ENCODE measurements at places on chromosomes 12 and 14.

GRCh38 chr12:29158115-29158763, 9.2 kb downstream of the FAR2 start:
- no peak for DNase-seq

DNA sequence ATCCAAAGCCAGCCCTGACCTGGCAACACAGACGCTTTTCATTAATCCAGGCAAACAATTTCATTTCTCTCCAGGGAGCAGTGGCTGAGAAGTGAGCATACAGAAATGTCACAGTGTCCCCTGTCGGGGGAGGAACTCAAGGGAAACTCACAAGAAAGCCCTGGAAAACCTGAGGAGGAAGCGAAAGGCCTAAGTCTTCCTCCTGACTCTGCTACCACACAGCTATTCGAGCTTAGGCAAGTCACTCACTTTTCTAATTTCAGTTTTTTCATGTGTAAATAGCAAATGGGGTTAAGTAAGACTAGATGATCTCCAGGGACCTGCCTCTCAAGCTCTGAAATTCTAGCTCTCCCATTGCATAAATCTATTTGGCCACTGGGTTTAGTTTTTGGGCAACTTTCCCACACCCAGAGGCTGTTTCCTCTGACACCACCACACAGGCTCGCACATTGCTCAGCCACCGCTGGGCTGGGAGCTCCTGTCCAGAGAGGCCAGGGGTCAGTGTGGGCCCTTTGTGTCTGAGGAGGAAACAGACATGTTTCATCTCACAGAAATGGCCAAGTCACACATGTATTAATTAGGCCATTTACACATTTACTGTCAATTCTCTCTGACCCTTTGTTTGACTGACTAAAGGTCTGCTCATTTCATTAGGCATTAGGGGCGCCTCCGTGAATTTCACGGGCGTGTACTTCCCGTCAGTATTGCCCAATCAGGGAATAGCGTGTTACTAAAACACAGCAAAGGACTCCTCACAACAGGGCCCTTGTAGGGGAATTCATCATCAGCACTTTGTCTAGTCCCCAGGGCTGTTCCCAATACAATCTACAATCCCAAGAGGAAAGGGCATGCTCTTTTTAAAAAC, 9.8 kb upstream of the PNMA1 start:
- no peak for DNase-seq

GRCh38 chr12:20525064-20525610, 156.8 kb downstream of the PDE3A start:
- no peak for DNase-seq

DNA sequence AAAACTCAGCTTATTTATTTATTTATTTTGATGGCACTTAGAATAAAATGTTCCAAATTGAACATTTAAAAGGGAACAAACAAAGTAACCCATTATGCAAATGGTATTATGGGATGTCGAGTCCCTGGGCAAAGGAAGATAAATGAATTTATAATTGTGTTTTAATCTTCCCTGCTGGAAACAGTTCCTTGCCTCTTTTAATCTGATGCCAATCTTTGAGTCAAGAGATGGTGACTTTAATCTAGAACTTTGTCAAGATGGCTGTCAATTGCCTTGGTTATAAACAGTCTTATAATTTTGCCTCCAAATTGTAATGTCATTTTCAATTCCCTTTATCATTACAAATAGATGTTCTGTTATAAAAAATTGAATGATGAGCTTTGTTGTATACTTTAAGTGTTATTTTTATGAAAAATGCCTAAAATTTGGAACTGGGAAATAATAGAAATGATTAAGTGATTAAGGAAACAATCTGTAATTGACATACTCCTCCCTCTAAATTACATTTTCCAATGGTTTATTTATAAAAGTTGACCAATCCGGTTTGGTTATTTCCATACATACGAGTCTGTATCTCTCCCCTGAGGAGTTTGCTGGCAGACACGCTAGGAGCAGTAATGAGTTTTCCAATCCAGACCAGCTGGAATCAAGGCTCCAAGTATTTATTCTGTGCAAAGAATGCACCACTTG, 134.9 kb upstream of the FRMD6 start:
- DNase-seq = no peak

- no peak for DNase-seq
Measured at GRCh38 chr12:662566-663292, 516 bp downstream of the NINJ2 start.

DNA sequence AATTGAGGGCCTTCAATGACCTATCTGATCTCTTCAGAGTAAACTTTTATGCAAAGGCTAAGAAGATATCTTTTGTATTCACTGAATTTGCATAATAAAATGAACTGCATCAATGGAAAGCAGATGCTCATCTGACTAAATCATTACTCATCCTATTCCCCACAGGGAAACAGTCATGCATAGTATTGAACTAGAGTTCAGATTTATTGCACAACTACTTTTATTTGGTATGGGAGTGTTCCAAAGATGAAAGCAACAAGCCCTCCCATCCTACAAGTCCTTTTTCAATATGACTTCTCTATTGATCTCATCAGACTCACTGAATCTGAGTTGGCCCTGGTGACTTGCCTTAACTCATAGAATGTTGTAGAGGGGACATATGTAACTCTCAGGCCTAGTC, 159.8 kb downstream of the KITLG start:
- DNase-seq = no peak

GRCh38 chr12:24903329-24904088, 45.4 kb downstream of the BCAT1 start:
- DNase-seq = no peak

DNA sequence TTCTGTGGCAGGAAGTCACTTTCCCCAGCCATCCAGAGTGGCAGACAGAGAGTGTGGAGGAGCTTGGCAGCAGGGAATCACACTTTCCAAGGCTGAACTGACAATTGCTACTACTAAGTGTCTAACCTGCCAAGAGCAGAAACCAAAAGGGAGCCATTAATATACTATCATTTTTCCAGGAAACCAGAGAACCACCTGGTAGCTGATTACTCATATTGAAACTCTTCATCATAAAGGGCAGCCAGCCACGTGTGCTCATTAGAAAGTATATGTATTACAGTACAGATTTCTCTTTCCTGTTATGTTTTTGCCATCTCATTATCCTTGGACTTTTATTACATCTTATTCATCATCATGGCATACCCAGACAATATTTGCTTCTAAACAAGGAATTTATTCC, 374.9 kb downstream of the GXYLT1 start:
- DNase-seq = no peak

DNA sequence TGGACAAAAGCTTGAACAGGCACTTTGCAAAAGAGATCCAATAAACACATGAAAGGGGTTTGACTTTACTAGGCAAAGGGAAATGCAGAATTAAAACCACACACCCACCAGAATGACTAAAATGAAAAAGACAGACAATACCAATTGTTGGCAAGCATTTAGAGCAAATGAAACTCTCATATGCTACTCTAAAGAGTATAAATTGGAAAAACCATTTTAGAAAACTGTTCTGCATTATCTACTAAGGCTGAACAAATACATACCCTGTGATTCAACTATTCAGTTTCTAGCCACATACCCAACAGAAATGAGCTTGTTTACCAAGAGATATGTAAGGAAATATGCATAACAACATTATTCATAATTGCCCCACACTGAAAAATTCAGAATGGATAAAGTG, 8.5 kb upstream of the IL22 start:
- no peak for DNase-seq

DNA sequence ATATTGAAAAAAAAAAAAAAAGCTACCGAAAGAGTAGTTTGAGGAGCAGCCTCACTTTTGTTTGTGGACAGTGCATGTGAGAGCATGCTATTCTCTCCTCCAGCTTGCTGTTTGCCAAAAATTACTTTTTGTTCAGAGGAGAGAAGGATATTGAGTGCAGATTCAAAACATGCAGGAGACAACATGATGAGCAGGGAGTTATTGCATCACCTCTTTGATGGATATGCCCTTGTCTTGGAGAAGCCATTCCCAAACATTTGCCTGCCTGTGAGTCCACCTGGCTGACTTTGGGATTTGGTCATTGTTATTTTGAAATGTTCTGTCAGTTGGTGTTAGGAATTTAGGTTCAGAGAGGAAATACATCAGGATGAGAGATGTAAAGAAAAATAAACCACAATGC, 2.4 kb downstream of the C12orf75 start:
- DNase-seq = no peak

DNA sequence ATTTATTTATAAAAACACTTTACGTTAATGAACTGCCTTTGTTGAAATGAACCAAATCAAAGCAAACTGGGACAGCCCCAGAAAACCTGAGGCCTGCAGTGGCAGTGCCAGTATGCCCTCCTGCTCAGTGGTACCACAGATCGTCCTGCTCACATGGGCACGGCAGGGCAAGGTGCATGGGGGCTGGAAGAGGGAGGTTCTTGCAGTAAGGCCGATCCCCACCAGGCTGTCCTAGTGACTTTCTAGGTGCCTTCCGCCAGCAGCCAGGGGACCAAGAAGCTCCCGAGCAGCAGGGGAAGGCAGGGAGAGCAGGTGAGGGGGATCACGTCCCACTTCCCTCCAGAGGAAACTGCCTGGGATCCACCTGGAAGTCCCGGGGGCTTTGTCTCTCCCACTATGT, 63.9 kb downstream of the TESC start:
- DNase-seq = no peak
